Urinary bladder (tissue), 4 donors: ENCODE measurements at places on chromosomes 13 and 19. TPM values are rescaled to one million over a fixed set of nuclear protein-coding genes. Genes with fewer than 3 reads are reported as not detected.

Gene NTF4
- 4.1 TPM for polyA plus RNA-seq

Gene EDNRB
- 28.2 TPM for polyA plus RNA-seq

Gene ZNF829
- 1.8 TPM for polyA plus RNA-seq

Gene ZNF135
- polyA plus RNA-seq = 9.0 TPM

Gene PRTN3
- polyA plus RNA-seq = 0.08 TPM
